AG09309 (cell line): ENCODE measurements at places on chromosomes 5 and 9.

DNA sequence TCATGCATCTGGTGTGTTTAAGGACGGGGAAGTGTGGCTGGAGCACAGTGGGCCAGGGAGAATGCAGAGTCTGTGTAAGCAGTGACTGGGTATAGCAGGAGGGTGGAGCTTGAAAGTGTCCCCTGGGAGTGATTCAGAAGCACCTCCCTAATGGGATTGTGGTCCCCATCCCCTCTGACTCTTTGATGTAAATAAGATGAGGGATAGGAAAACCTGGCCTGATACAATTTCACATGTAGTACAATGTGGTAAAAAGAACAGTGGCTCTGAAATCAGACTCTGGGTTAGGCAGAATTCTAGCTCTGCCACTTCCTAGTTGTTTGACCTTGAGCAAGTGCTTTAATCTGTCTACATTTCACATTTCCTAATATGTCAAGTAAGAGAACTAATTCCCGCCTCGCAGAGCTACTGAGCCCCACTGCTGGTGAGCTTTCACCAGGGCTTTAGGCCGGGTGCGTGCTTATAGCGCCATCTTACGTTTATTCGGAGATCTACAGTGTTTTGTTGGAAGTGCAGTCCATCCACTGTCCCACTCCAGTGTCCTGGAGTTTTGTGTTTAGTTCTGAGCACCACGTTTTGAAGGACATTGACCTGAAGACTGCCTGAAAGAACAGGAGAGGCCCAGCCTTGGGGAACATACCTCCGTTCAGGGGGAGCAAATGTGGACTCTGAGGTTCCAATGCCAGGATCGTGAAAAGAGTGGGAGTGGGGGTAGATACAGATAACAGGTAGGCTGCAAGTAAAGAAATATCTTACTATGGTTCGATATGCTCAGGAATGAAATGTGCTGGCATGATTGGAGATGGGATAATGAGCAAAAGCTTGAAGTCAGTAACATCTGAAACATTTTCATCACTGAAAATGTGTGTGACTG is 51.2 kb upstream of the TESK1 start:
- DNase-seq: peak; percentile 45

DNA sequence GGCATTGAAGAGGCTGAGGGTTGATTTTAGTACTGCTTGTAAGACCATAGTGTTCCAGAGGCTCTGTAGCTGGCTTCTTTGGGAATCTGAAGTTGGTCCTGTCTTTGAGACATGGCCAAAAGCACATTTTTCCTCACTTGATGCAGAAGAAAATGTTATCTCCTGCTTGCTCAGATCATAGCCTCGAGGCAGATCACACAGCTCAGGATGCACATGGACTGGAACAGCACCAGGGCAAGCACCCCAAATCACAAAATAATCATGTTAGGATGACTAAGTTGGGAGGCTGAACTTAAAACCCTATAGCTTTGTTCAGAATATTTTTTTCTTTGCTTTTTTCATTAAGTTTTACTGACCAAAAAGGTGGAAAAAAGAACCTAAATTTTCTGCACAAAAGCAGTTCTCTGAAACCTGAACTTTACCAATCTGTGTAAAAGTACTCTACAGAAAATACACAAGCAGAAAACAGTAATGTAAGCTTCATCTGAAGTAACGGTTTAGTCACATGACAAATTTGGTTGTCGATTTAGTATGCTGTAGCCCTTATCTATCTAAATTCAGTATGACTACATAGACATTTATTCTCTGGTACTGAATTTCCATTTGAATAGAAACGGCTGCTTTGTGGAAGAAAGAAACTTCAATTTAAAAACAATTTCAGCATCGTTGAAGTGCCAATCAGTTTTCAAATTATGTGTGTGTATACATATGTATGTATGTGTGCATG is 3.4 kb downstream of the KLHL9 start:
- DNase-seq: no peak

DNA sequence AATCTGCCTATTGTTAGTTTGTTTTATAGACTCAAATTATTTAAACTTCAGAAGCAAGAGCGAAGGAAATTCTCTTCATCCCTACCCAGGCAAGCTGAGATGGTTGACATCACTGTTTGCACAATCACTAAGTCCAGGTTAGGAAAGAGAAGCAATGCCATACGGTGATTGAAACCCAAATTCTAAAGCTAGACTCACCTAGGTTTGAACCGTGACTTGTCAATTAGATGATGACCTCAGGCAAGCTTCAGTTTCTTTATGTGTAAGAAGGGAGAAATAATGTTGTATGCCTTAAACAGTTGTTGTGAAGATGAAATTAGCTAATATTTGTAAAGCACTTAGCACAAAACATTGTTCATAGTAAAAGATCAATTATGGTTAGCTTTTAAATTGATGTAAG is 96.5 kb upstream of the ANKRD55 start:
- DNase-seq: no peak

- DNase-seq: no peak
Measured at GRCh38 chr5:150101023-150101422, 14.7 kb upstream of the CSF1R start.
